ENCODE measurements at places on chromosomes 6 and 20.

- DNase-seq = no peak
These were observed 315.5 kb upstream of the ARID1B start for GRCh38 chr6:156461647-156462046.

GRCh38 chr6:50264995-50265571 lies 215.4 kb upstream of the DEFB112 start:
- DNase-seq = no peak

DNA sequence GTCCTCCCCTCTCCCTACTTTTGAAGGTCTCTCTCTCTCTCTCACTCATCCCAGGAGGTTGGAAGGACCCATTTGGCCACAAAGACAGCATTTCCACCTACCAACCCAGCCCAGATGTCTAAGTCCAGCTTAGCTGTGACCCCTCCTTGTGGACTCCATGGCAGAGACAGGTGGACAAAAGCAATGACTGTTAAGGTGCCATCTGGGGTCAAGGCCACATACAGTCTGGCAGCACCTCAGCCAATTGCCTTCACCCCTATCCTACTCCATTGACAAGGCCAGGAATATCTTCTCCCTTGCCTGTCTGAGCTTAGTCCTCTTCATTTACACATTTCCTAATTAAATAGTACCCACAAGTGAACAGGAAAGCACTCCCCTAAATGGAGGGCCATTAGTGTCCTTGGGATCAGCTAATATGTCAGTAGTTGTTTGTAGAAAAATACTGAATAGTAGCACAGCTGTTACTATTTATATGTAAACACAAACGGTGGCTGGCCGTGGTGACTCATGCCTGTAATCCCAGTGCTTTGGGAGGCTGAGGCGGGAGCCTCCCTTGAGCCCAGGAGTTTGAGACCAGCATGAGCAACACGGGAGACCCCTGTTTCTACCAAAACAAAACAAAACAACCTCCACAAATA lies 28.8 kb downstream of the GCM1 start:
- no peak for DNase-seq

DNA sequence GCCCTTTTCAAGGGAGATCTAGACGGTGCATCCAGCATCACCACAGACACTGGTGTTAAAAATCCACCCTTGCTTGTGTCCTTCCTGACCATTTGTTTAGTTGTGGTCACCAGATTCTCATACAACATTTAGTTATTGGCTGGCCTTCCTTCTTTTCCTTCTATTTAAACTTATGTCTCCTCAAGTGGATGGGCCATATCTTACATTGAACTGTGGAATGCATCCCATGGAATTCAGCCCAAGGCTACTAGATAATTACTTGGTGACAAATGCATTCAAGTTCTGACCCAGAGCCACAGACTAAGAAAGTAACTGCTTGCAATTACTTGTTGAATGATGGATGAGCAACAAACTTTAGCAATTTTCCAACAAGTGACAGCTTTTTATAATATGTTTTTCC lies 198.9 kb upstream of the SSTR4 start:
- DNase-seq = no peak

- DNase-seq = no peak
These were observed 38.9 kb downstream of the ARHGAP40 start for GRCh38 chr20:38640521-38640920.

DNA sequence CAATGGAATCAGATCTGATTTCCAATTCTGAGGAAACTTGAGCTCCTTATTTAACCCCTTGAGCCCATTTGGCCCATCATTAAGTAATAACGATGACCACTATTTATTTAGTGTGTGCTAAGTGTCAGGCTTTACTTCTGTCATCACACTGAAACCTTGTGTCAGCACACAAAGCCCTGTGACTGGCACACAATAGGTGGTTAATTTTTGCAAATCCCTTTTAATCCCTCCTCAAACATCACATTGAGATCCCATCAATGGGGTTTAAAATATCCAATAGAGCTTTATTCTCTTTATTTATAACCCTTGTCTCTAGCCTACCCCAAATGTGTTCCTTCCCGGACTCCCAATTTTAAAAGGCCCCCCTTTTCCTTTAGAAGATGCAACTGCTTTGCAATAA lies 656.8 kb upstream of the CHD6 start:
- DNase-seq = no peak

DNA sequence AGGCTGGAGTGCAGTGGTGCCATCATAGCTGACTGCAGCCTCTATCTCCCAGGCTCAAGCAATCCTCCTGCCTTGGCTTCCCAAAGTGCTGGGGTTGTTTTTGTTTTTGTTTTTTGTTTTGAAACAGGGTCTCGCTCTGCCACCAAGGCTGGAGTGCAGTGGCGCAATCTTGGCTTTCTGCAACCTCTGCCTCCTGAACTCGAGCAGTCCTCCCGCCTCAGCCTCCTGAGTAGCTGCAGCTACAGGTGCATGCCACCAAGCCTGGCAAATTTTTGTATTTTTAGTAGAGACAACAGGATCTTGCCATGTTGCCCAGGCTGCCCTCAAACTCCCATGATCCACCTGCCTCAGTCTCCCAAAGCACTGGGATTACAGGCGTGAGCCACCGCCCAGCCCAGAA lies 4.2 kb downstream of the C6orf132 start:
- DNase-seq = no peak

- DNase-seq = no peak
These were observed 1.4 kb upstream of the ENPP3 start for GRCh38 chr6:131635384-131636340.

GRCh38 chr20:13102237-13102636 lies 93.5 kb downstream of the SPTLC3 start:
- no peak for DNase-seq

DNA sequence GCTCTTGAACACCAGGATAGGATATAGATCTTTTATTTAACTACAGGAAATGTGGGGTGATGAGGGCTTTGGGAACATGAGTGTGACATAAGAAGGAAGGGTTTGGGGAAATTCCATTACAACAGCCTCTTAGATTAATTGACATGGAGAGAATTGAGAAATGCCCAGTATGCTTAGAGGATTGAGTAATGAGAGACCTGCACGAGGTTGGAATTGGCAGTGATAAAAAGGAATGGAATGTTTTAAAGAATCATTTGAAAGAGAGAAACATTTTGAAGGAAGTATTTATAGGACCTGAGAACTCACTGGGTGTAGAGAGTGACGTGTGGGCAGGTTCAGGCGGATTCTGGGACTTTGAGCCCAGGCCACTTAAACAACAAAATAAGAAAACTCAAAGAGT lies 227.0 kb downstream of the BMP2 start:
- no peak for DNase-seq

- no peak for DNase-seq
These were observed 106.5 kb downstream of the LY86 start for GRCh38 chr6:6694825-6695624.

DNA sequence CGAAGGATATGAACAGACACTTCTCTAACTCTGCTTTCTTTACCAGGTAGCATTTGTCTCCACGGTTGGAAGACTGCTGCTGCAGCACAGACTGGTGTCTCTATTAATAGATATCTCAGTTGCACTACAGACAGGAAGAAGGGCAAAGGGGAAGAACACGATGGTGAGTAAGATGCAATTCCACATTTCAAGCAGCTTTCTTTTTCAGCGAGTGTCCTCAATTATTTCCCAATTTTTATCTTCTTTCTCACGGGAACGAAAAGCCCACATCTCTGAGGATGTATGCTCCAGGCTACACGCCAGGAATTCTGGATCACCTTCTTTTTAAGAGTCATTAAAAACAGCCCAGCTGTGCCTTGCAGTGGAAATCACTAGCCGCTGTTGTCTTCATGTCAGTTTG lies 311.6 kb upstream of the ECI2 start:
- no peak for DNase-seq

DNA sequence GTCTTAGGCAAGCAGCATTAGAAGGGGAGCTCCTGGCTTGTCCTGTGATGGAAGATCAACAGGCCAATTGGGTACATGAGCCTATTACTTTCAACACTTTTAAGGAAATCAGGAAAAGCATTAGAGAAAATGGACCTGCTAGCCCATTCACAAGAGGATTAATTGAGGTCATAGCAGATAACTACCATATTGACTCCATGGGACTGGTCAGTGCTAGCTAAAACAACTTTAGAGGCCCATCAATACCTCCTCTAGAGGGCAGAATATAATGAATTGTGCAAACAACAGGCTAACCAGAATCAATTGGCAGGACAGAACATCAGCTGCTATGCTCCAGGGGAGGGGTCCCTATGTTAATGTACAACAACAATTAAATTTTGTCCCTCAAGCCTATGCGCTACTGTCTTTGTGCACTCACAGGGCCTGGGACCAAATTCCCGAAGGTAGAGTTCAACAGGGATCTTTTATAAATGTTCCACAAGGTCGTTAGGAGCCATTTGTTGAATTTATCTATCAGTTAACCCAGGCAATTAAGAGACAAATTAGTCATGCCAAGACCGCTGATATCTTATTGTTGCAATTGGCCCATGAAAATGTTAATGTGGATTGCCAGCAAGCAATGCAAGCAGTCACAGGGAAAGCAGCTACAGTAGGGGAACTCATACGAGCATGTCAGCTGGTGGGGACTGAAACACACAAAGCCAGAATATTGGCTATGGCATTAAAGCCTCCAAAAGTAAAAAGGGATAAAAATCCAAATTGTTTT lies 106.6 kb upstream of the BTN3A2 start:
- DNase-seq = no peak

- no peak for DNase-seq
These were observed 28.4 kb downstream of the WRNIP1 start for GRCh38 chr6:2793534-2794151.

DNA sequence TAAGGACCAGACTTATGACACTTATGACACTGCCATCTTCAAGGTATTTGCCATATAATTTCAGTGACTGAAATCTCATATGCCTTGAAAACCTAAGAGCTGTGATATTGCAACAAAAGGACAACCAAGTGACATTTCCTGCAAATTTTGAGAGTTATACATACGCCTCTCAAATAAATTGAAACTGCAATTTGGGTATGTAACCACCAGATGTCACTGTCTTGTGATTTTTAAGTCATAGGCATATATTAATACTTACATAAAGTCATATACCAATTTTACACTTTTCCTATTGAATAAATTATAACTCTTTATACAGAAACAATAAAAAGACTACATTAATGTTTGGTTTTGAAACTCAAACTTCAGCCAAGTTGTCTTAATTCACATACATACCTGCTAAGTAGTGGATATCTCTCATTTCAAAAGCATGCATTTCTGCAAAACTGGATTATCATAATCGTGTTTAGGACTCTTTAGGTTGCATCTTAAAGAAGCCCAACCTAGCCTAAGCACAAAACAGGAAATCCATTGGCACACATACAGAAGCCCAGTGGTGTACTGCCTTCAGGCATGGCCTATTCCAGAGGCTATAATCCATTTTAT lies 180.2 kb downstream of the PACRG start:
- DNase-seq = no peak

GRCh38 chr6:142879076-142879475 lies 65.9 kb downstream of the HIVEP2 start:
- DNase-seq = no peak

- DNase-seq = no peak
These were observed 126.4 kb upstream of the VGLL2 start for GRCh38 chr6:117138920-117139319.

DNA sequence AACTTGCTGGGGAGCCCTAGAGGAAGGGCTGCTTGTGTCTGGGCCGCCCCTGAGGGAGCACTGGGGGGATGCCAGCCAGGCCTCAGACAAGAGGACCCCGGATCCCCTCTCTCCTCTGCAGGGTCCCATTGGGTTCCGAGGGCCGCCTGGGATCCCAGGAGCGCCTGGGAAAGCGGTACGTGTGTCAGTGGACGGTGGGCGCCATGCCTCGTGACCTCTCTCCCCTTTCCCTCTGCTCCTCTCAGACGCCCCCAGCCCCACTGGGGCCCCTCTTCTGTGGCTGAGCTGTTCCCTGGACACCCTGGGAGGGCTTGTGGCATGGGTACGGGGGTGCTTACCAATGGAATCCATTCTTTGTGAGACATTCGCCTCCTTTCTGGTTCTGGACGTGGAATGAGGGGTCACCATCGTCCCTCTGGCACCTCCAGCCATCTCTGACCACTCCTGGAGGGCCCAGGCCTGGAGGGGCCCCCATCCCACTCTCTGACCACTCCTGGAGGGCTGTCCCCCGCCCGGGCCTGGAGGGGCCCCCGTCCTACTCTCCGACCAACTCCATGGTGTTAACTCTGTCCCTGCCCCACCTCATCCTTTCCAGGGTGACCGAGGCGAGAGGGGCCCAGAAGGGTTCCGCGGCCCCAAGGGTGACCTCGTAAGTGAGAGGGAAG lies 9.9 kb downstream of the COL9A3 start:
- DNase-seq = no peak

DNA sequence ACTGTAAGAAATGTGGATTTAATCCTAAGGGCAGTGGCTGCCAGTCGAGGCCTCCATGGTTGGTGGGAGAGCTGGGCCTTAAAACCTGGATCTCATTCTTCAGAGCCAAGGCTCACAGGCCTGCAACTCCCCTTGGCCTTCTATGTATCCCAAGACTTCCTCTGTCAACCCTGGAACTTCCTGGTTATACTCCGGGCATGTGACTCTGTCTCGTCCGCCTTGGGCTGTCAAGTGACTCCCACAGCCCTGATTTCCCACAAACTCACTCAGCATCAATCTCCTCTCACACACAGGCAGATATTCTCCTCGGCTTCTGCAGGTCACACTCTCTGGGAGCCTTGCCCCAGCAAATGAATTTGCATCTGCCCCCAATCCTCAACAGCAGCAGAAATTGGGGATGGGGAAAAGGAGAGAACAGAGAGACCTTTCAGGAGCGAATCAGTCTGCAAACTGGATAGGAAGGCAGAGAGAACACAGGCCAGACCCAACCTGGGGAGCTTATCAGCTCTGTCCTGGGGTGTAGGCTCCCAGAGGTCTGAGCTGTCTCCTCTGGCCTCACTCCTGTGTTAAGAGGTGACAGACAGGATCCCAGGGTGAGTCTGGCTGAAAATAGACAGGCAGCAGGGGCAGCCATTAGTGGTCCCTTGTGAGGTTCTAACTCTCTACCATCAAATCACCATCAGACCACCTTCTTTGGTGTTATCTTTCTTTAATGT lies 30.4 kb upstream of the PREX1 start:
- no peak for DNase-seq

- no peak for DNase-seq
These were observed 26.0 kb downstream of the FAM229B start for GRCh38 chr6:112113431-112113830.

- no peak for DNase-seq
These were observed 9.1 kb upstream of the YTHDF1 start for GRCh38 chr20:63225082-63225454.

Measured in stimulated activated CD4-positive, alpha-beta T cell treated with anti-CD3 and anti-CD28 coated beads, Interleukin-15, amount 100 ng/mL, for 48 hours (primary cell).